Upper lobe of left lung (tissue), 6 donors: ENCODE measurements at places on chromosomes 2 and 18. TPM values are rescaled to one million over a fixed set of nuclear protein-coding genes. Genes with fewer than 3 reads are reported as not detected.

TUBB8B gene
- 0.34 TPM for total RNA-seq

MREG gene
- total RNA-seq, result 19.9 TPM

DCDC2C gene
- total RNA-seq, result not detected

ZFP36L2 gene
- total RNA-seq, result 122 TPM

PMS1 gene
- 21.0 TPM for total RNA-seq

MYL1 gene
- not detected for total RNA-seq

LRP2 gene
- 20.0 TPM for total RNA-seq

OBSL1 gene
- 66.4 TPM for total RNA-seq

GRCh38 chr2:215447673-215448081 is 11.8 kb upstream of the FN1 start:
- no peaks in the 10 kb centered on the region for H3K27me3 ChIP-seq
- no peaks in the 10 kb centered on the region for H3K36me3 ChIP-seq
- no peak for DNase-seq
- H3K27ac ChIP-seq, result no peak overlapping the region
- no peaks in the 10 kb centered on the region for H3K4me1 ChIP-seq

- no peak overlapping the region for H3K4me3 ChIP-seq
- peak; percentile 34 for DNase-seq
- peaks cover 16% of the 10 kb centered on the region for H3K4me1 ChIP-seq
- no peaks in the 10 kb centered on the region for H3K27me3 ChIP-seq
- no peak overlapping the region for H3K27ac ChIP-seq
- no peaks in the 10 kb centered on the region for H3K36me3 ChIP-seq
Measured at GRCh38 chr2:191032588-191033429, 18.8 kb upstream of the STAT1 start.

GRCh38 chr2:79619442-79619841 is 106.6 kb downstream of the CTNNA2 start:
- no peak overlapping the region for H3K4me3 ChIP-seq
- no peaks in the 10 kb centered on the region for H3K27me3 ChIP-seq
- H3K36me3 ChIP-seq, result no peaks in the 10 kb centered on the region
- no peaks in the 10 kb centered on the region for H3K4me1 ChIP-seq

DNA sequence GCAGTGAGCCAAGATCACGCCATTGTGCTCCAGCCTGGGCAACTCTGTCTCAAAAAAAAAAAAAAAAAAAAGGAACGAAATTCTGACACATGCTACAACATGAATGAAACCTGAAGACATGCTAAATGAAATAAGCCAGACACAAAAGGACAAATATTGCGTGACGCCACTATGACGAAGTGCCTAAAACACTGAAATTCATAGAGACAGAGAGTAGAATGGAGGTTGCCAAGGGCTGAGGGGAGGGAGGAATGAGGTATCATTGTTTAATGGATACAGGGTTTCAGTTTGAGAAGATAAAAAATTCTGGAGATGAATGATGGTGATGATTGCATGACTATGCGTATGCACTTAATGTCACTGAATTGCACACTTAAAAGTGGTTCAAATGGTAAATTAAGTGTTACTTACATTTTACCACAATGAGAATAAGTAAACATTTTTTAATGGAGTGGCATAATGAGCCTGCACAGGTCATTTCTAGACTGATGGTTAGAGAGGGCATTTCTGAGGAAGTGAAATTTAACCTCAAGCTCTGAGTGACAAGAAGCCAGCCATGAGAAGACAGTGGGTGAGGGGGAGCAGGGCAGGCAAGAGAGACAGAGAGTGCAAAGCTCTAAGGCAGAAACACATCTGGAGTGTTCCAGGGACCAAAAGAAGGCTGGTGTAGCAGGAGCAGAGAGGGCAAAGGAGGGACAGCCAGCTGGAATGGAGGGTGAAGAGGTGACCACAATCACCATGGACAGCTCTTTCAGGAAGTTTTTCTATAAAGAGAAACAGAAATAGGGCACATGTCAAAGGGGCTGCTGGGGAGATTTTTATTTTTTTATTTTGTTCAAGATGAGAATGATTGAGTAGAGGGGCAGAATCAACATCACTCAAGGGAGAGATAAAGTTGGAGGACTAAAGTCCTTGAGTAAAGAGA is 20.6 kb upstream of the EXOC6B start:
- DNase-seq, result no peak
- H3K36me3 ChIP-seq, result no peaks in the 10 kb centered on the region
- no peaks in the 10 kb centered on the region for H3K4me1 ChIP-seq
- no peaks in the 10 kb centered on the region for H3K27me3 ChIP-seq
- no peak overlapping the region for H3K4me3 ChIP-seq
- no peak overlapping the region for H3K27ac ChIP-seq

DNA sequence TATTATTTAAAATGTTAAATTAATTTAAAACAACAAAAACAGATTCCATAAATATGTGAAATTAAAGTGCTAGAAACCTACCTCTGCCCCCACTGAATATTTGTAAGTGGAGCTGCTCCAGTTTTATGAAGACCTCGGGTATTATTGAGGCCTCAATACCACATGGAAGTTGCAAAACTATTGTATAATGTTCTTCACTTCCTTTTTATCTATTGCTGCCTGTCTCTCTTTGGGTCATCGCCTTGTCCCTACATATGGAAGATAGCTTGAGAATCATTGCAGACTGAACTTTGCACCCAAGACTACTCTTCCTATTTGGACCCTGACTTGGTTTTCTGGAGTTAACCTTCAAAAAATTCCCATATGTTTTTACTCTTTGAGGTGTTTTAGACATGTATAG is 212.1 kb upstream of the NETO1 start:
- H3K36me3 ChIP-seq, result no peaks in the 10 kb centered on the region
- H3K4me1 ChIP-seq, result no peaks in the 10 kb centered on the region
- no peak for DNase-seq
- no peak overlapping the region for H3K4me3 ChIP-seq
- H3K27me3 ChIP-seq, result no peaks in the 10 kb centered on the region

GRCh38 chr2:226489775-226490541 is 309.7 kb downstream of the IRS1 start:
- no peaks in the 10 kb centered on the region for H3K36me3 ChIP-seq
- peak; percentile 17 for DNase-seq
- no peaks in the 10 kb centered on the region for H3K27me3 ChIP-seq

GRCh38 chr18:28794459-28795245 is 617.7 kb upstream of the CDH2 start:
- no peaks in the 10 kb centered on the region for H3K36me3 ChIP-seq
- no peak overlapping the region for H3K27ac ChIP-seq
- H3K4me3 ChIP-seq, result no peak overlapping the region
- no peaks in the 10 kb centered on the region for H3K4me1 ChIP-seq
- H3K27me3 ChIP-seq, result no peaks in the 10 kb centered on the region

- no peaks in the 10 kb centered on the region for H3K4me1 ChIP-seq
- H3K27me3 ChIP-seq, result no peaks in the 10 kb centered on the region
- H3K4me3 ChIP-seq, result no peak overlapping the region
- H3K27ac ChIP-seq, result no peak overlapping the region
Measured at GRCh38 chr2:95002498-95002897, 23.0 kb upstream of the MAL start.

DNA sequence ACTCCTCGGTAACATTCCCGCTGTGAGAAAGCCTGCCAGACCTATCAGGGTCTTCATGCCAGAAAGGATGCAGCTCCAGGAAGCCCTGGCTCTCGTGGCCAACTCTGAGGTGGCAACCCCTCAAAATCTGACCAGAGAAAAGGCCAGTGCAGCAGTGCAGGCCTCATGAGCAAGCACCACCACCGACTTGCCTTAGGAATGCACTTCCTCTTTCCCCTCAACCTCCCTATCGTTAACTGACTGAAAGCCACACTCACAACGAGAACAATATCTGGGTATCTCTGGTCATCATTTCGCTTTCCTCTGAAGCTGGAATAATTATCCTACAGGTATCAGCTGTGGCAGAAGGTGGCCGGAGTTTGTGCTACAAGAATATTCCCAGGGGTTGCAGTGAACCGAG is 101.4 kb upstream of the POU3F3 start:
- no peaks in the 10 kb centered on the region for H3K27me3 ChIP-seq
- H3K27ac ChIP-seq, result no peak overlapping the region
- no peaks in the 10 kb centered on the region for H3K4me1 ChIP-seq
- no peak for DNase-seq
- H3K36me3 ChIP-seq, result no peaks in the 10 kb centered on the region

DNA sequence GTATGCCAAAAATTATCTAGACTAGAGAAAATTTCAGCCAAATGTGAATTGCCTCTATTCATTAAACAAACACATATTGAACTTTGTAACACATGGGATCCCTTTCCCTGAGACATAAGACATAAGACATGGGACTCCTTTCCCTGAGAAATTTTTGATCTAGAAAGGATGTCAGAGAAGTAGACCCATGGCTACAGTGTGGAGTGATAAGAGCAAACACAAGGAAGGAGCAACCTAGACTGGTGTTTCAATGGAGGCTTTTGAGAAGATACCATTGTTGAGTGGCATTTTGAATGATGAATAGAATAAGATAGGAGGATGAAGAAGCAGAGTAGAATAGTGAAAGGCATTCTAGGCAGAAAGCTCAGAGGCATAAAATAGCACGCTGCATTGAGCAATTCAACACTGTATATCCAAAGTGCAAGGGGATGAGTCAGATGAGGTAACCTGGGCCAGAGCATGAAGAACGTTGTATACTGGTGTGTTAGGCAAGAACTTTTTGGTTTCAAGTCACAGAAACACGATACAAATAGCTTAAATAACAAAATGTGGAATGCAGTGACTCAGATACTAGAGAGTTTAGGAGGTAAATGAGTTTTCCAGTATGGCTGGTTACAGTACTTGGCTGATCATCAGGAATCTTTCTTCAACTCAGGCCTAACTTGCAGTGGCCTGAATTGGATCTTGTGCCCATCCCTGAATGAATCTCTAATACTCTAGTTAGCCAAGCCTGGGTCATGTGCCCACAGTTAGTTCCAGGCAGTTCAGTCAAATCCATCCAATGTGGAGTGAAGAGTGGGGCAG is 129.8 kb upstream of the TANK start:
- H3K27me3 ChIP-seq, result no peaks in the 10 kb centered on the region
- no peaks in the 10 kb centered on the region for H3K36me3 ChIP-seq
- no peaks in the 10 kb centered on the region for H3K4me1 ChIP-seq
- no peak overlapping the region for H3K4me3 ChIP-seq

GRCh38 chr2:101729521-101730190 is 32.1 kb downstream of the MAP4K4 start:
- no peaks in the 10 kb centered on the region for H3K36me3 ChIP-seq
- peaks cover 34% of the 10 kb centered on the region for H3K4me1 ChIP-seq

DNA sequence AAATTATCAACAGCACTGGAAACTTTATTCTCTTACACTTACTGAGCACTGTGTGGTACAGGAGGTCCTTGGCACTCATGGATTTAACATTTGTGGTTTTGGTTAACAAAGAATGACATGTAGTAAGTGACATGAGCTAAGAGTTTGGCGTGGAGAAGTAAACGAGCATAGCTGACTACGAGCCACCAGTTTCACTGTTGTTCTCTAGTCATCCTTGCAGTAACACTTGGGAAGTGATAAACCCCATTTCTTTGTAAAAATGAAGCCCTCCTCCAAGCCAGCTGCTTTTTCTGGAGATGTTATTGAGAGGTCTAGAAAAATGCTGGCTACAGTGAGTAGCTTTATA is 32.7 kb downstream of the QPCT start:
- no peaks in the 10 kb centered on the region for H3K36me3 ChIP-seq
- H3K27me3 ChIP-seq, result no peaks in the 10 kb centered on the region
- no peaks in the 10 kb centered on the region for H3K4me1 ChIP-seq
- no peak for DNase-seq

DNA sequence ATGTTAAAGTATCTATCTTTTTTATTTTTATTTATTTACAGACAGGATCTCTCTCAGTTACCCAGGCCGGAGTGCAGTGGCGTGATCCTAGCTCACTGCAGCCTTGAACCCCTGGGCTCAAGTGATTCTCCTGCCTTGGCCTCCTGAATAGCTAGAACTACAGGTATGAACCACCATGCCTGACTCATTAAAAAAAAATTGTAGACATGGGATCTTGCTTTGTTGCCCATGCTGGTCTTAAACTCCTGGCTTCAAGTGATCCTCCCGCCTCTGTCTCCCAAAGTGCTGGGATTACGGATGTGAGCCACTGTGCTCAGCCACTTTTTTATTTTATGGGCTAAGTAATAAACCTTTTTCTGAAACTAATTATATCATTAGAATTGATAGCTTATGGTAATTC is 7.1 kb downstream of the MFSD6 start:
- no peak overlapping the region for H3K27ac ChIP-seq
- DNase-seq, result no peak
- H3K27me3 ChIP-seq, result no peaks in the 10 kb centered on the region

DNA sequence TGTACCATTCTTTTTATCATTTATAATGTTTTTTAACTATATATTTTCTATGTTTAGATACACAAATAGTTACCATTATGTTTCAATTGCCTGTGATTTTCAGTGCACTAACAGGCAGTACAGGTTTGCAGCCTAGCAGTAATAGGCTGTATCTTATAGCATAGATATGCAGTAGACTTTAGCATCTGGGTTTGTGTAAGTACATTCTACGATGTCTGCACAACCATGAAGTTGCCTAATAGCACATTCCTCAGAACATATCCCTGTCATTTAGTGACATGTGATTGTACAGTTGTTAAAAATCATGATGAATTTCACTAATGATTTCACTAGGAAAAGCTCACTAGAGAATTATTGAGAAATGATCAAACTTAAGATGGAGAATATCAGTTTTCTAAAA is 884.6 kb downstream of the DPP10 start:
- no peaks in the 10 kb centered on the region for H3K36me3 ChIP-seq
- no peak overlapping the region for H3K4me3 ChIP-seq
- H3K27me3 ChIP-seq, result no peaks in the 10 kb centered on the region
- H3K27ac ChIP-seq, result no peak overlapping the region
- no peaks in the 10 kb centered on the region for H3K4me1 ChIP-seq
